ENCODE measurements at places on chromosomes 1 and 21. TPM values are rescaled to one million over a fixed set of nuclear protein-coding genes. Genes with fewer than 3 reads are reported as not detected.

DNASE2B gene
- not detected for total RNA-seq

LEMD1 gene
- not detected for total RNA-seq

GBP6 gene
- not detected for total RNA-seq

OR14A16 gene
- not detected for total RNA-seq

AMY1C gene
- total RNA-seq = not detected

GPR37L1 gene
- 0.14 TPM for total RNA-seq

PPP1R8 gene
- 33.0 TPM for total RNA-seq

ADGRL4 gene
- not detected for total RNA-seq

NBPF20 gene
- total RNA-seq = 3.3 TPM

LAMC2 gene
- total RNA-seq = 24.4 TPM

NTRK1 gene
- total RNA-seq = 0.18 TPM

CLCNKA gene
- total RNA-seq = not detected

FCGR3B gene
- not detected for total RNA-seq

FCGR2B gene
- total RNA-seq = not detected

CHD5 gene
- 1.4 TPM for total RNA-seq

HTR6 gene
- total RNA-seq = 0.15 TPM

BEND5 gene
- total RNA-seq = not detected
